ENCODE measurements at places on chromosomes 4 and X. TPM values are rescaled to one million over a fixed set of nuclear protein-coding genes. Genes with fewer than 3 reads are reported as not detected.

GRCh38 chr4:15655223-15656037 lies at the start of gene FBXL5:
TSS of gene FBXL5 (minus strand) at chr4:15655357. CDS start at chr4:15655287, 70 bp downstream.
- DNase-seq = peak; percentile 85

DNA sequence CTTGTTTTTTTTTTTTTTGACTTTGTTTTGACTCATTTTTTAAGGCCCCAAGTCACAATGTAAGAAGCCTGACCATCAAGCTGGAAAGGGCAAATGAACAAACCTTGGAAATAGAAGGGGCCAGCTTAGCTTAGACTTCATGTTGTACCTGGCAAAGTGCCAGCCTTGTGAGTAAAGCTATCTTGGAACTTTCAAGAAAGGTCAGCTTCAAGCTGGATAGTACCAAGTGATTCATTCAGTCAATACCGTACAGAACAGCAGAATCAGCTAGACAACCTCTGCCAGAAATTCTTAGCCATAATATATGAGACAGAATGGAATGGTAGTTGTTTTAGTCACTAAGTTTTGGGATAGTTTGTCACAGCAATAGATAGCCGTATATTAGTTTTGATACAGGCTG lies 1492.2 kb upstream of the TENM3 start:
- DNase-seq = no peak

GRCh38 chrX:44022964-44023363 lies 49.8 kb upstream of the NDP start:
- DNase-seq = no peak

- no peak for DNase-seq
Observed at GRCh38 chr4:53717064-53717549, 125.8 kb upstream of the LNX1 start.

DNA sequence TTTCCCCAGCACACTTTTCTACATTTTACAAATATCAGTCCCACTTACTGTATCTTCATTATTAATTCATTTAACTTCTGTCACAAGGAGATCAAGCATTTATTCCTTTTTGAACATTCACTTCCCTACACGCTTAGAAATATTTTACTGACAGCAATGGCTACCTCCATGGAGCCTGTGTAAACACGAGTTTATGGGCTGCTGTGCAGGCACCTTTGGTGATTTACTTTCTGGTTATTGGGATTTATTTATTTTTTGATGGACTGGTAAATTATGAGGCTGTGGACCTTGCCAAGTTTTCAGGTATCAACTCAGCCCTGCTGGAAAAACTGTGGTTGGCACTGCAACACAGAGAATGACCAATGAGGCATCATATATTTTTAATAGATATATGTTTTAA lies 45.4 kb upstream of the PAQR3 start:
- no peak for DNase-seq

The MUC7 gene
- total RNA-seq = not detected

GRCh38 chrX:122092360-122092759 lies 1045.0 kb downstream of the GLUD2 start:
- no peak for DNase-seq

- no peak for DNase-seq
Observed at GRCh38 chr4:14783011-14783877, 219.0 kb upstream of the CPEB2 start.

GRCh38 chr4:184762100-184762499 lies 28.2 kb upstream of the CENPU start:
- DNase-seq = no peak

The KLB gene
- 0.23 TPM for total RNA-seq

The GABRE gene
- total RNA-seq = 36.9 TPM

- no peak for DNase-seq
Observed at GRCh38 chr4:151772274-151772673, 11.5 kb upstream of the GATB start.

- no peak for DNase-seq
Observed at GRCh38 chr4:162891788-162892707, 274.6 kb downstream of the NAF1 start.

The BEX5 gene
- not detected for total RNA-seq

The TKTL2 gene
- not detected for total RNA-seq

DNA sequence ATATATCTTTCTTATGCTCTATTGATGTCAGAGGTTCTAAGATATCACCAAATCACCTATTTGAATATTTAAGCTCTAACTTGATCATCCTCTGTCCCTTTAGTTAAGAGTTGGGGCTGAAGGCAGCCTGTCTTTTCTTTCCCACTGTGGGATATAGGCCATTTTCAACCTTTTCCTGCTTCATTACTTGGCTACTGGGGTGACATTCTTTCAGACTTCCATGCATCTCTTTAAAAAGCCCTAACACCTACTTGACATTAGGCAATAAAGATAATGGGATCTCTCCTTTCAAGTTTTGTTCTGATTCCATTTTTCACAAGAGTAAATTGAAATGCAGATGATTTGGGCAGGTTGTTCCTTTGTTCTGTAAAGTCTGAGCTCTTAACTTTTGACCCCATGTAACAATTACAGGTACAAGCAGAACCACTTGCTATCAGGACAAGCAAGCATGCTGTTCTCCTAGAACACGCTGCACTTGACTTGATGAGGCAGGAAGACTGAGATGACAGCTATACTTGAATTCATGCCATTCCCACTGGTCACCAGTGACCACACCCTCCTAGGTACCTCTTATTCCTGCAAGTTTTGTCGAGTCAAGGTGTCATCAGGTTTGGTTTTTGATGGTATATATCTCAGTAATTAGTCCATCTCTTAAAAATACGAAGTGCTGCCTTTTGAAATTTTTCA lies 18.2 kb downstream of the HOPX start:
- DNase-seq = no peak

The CD38 gene
- total RNA-seq = not detected

The FGF5 gene
- total RNA-seq = not detected

- peak; percentile 57 for DNase-seq
Observed at GRCh38 chrX:153469811-153470410, 465 bp downstream of the HAUS7 start.

DNA sequence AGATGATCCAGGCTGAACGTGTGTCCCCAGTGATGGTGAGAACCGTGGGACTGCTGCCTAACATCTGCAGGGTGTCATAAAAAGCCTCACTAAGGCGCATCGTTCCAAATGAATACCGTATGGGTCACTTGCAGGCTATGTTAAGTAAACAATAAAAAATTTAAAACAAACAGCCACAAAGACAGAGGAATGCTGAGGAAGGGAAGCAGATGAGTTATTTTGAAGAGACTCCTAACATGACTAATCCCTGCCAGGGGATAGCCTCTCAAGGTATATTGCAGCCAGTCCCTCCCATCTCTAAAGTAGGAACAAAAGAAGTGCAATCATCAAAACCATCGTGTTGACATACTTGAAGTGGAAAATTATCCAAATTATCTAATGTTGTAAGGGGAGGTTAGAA lies 83.8 kb downstream of the UNC5C start:
- DNase-seq = no peak

The TLL1 gene
- not detected for total RNA-seq

- no peak for DNase-seq
Observed at GRCh38 chr4:61251129-61251528, 51.0 kb downstream of the ADGRL3 start.

- DNase-seq = no peak
Observed at GRCh38 chr4:137994853-137995252, 247.3 kb downstream of the SLC7A11 start.

DNA sequence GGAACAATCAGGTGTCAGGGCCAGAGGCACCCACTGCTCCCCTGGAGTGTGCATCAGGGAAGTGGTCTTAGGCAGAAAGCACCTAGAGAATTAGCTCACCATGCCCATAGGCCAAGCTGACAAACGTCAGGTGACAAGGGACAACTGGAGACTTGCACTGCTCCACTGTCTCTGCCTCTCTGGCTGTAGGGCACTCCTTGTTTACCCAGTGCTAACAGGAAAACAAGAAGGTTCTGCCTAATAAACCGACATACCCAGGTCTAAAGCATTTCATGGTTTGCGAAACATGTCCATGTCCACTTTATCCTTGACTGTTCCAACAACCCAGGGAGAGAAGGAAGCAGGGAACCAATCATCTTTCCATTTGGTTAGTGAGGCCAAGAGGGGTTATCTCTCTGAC lies 92.5 kb upstream of the MAMLD1 start:
- no peak for DNase-seq

DNA sequence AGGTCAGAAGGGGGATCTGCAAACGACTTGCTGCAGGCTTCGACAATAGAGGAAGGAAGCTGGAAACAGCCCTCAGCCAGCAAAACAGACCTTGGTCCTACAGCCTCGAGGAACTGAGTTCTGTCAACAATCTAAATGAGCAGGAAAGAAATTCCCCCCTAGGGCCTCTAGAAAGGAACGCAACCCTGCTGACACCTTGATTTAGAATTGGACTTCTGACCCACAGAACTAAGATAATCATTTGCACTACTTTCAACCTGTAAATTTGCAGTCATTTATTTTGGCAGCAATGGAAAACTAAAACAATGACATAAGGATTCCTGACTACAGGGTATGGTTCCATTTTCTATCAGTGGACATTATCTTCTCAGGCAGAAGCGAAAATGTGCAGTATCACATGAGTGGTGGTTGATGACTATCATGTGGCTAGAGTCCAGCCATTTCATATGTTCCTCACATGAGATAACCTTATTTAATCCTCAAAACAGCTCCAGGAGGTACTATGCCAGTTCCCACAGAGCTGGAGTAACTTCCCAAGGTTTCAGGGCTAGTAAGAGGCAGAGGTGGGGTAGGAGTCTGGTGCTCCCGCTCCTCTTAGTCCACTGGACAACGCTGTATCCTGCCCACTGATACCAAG lies 61.6 kb downstream of the SAT1 start:
- no peak for DNase-seq

DNA sequence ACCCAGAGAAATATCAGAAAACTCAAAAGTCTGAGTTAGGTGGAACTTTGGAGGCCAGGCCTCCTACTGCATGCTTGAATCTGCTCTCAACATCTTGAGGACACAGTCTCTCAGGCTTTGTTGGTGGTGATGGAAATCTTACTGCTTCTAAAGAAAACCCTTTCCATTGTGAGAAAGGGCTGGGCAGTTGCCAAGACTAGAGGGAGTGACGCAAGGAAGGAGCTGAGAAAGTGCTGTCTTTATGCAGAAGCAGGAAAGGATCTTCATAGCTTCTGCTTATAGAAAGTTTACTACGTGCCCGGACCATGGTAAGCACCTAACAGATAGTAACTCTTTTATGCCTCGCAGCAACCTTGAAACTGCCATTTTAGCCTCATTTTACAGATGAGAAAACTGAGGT lies 2.4 kb upstream of the CRMP1 start:
- DNase-seq = no peak

The SUPT20HL2 gene
- not detected for total RNA-seq

DNA sequence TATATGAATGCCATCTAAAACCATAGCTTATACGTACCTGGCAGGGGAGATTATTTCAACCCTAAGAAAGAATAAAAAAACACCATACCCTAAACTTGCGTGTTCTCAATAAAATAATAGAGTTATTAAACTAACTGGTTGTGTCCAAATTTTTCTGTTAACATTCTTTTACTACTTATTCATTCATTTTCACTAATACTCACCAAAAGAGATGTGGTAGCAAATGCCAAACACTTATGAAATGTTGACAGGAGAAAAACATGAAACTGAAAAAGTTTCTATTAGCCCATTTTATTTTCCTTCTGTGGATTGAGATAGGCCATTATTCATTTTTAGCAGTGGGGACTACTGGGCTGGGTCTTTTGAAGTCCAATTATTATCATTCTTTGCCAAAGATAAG lies 102.0 kb downstream of the TSPAN5 start:
- no peak for DNase-seq

DNA sequence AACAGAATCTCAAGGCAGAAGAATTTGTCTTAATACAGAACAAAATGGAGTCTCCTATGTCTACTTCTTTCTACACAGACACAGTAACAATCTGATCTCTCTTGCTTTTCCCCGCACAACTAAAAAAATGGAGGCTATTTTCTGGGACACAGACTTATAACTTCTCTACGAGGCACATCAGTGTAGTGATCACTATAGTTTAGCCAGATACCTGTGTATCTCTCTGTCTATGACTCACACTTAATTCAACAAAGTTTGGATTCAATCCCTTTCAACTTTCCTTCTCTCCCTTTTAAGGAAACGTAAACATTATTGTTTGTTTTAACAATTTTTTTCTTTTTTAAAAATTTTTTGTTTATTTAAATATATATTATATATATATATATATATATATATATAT lies 29.4 kb downstream of the APELA start:
- no peak for DNase-seq

DNA sequence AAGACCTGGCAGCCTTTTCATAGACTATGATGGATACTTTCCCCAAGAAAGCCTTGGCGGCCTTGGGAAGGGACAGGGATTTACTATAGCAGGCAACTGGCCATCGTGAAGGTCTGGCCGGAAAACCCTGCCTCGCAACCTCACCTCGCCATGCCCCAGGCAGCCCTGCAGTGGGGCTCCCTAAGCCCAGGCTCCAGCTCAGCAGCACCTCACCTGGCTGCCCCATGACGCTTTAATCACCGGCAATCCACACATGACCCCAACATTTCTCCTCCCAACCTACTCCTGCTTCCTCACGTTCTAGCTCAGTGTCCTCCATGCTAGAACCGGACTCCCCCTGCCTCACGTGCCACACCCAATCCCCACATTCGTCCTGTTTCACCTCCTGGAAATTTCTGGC lies 82.4 kb downstream of the NSUN7 start:
- DNase-seq = no peak

DNA sequence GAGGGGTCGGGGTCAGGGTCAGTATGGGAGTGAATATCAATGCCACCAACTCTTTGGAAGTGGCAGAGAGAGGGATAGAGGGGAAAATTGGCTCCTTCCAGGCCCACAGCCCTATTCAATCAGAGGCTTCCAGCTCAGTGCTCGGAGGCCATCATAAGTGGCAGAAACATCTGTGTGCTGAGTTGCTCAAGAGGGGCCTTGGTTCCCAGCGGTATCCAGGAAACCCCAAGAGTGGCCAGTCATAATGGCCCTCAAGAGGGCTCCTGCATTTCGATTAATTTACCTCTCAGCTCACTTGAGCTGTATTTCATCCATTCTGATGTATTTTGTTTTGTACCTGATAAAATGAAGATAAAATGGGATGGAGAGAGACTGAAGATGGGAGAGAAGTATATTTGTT lies 154.3 kb upstream of the EOLA2 start:
- no peak for DNase-seq

The LUZP4 gene
- total RNA-seq = not detected

- no peak for DNase-seq
Observed at GRCh38 chr4:68591204-68591603, 15.1 kb upstream of the UGT2B17 start.

The ATP1B4 gene
- not detected for total RNA-seq

- peak; percentile 16 for DNase-seq
Observed at GRCh38 chr4:94544811-94545210, 93.1 kb downstream of the PDLIM5 start.

Data from HT-29 (cell line).